Activated T-cell treated with anti-CD3 and anti-CD28 coated beads for 1 hour (primary cell): ENCODE measurements at places on chromosomes 1 and 21.

GRCh38 chr1:71916894-71917293 is 365.4 kb downstream of the NEGR1 start:
- no peak for DNase-seq

DNA sequence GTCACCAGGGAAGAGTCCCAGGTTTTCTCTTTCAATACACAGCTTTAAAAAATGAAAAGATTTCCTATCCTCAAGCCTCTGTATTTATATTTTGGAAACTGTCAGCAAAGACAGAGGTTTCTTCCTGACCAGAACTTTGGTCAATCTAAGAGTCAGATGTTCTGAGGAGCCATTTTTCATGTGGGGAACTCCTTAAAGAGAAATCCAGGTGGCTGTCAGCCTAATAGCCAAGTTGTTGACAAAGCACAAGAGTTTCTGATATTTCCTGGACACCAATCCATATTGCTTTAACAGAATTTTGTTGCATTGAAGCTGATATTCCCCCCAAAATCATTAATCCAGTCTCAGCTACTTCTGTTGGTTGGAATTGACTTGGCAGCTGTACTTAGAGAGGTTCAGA is 318.6 kb upstream of the NFIA start:
- no peak for DNase-seq

DNA sequence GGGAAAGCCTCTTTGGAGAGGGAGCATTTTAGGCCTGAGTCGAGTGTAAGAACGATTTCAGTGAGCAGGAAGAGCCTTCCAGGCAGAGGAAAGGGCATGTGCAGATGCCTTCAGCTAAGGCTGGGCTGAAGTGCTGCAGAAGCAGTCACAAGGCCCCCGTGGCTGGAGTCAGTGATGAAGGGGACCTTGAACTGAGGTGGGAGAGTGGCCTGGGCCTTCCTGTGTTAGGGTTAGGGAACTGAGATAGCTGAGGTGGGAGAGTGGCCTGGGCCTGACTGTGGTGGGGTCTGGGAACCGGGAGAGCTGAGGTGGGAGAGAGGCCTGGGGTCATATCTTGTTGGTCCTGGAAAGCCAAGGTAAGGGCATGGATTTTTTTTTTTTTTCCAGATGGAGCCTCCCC is 50.9 kb upstream of the ETV3 start:
- no peak for DNase-seq

DNA sequence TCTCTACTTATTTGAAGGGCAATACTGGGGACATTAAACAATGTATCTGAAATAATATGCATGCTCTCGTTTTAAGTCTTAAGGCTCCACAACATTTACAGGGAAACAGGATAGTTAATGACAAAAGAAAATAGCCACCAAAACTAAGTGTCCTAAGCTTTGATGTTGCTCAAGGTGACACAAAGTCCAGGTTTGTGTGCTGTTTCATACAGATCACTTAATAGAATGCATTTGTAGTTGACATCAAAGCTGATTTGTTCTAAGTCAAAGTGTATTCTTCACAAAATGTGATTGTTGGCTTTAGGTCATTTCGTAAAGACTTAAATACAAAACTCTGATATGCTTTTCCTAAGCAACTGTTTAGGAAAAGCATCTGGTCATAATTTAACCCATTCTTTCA is 37.5 kb upstream of the MTR start:
- DNase-seq: no peak

DNA sequence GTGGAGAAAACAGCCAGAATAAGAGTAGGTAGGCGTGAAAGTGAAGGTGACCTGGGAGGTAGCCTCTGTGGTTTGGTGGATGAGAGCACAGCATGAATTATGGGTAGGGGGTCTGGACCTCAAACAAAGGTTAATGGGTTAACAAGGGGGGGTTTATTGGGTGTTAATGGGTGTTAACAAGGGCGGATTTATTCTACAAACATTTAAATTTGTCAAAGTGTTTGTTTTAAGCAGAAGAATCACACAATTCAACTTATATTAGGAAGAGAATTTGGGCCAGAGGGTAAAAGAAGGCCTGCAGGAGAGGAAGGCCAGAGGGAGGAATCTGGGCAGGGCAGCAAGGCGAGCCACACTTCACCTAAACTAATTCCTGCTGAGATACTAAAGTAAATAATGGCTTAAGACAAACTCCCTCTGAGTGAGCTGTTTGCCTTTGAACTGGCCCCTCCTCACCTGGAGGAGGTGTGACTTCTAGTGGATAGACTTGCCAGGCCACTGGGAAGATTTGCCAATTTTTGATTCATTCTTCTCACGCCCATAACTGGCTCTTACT is 191.7 kb downstream of the GIPC2 start:
- DNase-seq: no peak

DNA sequence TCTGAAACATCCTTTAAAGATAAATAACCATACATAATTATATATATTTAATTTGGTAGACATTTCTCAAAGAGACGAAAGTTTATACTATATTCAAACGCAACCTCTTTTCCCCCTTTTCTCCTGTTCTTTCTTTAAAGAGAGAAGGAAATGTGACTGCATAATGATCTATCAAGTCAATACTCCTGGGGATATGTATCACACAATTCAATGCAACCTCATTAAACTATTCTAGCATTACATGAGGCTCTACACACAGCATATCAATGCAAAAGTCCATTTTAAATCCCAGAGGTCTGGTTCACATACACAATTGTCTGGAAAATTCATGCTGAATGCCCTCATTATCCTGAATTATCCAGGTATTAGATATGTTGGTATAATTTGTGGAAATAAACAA is 330.7 kb downstream of the LMX1A start:
- DNase-seq: no peak

DNA sequence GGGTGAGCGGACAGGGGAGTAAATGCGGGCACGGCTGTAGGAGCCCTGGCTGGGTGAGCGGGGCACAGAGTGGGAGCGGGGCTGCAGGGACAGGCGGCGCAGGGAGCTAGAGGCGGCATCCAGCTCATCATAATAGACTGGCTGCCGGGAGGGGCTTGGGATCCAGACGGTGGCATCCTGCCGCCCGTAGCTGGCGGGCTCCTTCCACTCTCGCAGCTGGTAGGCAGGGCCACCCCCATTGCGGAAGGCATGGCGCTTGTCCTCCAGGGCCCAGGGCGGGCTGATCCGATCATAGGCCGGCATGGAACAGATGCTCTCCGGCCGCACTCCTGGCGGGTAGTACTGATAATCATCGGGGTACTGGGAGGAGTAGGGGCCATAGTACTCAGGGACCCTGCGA is 43.7 kb upstream of the GOLT1A start:
- no peak for DNase-seq

- no peak for DNase-seq
Measured at GRCh38 chr1:61403679-61404596, 321.0 kb downstream of the TM2D1 start.

GRCh38 chr1:71312545-71312944 is 231.7 kb upstream of the ZRANB2 start:
- no peak for DNase-seq

GRCh38 chr1:174768516-174768915 is 231.2 kb upstream of the CACYBP start:
- no peak for DNase-seq

DNA sequence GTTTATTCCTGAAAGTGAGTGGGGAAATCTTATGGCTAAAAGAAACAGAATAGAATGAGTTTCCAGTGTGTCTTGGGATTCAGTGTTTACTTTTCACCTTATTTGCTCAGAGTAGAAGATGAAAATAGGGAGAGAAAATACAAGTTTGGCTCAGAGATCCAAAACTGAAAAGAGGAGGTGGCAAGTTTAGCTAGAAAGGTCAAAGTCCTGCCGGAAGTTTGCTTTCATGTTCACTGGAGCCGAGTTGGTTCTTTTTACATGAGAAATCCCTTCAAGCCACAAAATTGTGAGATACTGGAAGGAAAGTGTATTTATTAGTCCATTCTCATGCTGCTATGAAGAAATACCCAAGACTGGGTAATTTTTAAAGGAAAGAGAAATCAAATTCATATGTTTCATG is 604.6 kb downstream of the MRPL39 start:
- no peak for DNase-seq

DNA sequence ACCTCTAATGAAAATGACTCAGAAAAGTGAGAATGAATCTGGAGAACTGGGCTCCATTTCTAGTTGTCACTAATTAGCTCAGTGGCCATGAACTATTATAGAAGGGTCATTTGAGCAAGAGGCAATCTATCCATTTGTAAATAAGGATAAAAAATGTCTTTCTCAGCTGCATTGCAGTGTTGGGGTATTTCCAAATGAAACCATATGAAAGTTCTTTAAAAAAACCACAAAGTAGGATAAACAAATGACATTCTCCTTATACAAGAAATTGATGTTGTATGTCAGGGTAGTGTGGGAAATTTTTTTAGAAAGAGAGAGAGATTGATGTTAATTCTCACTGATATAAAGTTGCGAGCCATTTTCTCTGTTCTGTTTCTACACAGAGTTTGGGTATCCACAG is 26.0 kb downstream of the FMO3 start:
- DNase-seq: no peak
